Activated T-cell treated with anti-CD3 and anti-CD28 coated beads for 24 hours (primary cell): ENCODE measurements at places on chromosomes 2 and 18.

- no peak for DNase-seq
Measured at GRCh38 chr2:38415023-38415422, 38.0 kb upstream of the ATL2 start.

DNA sequence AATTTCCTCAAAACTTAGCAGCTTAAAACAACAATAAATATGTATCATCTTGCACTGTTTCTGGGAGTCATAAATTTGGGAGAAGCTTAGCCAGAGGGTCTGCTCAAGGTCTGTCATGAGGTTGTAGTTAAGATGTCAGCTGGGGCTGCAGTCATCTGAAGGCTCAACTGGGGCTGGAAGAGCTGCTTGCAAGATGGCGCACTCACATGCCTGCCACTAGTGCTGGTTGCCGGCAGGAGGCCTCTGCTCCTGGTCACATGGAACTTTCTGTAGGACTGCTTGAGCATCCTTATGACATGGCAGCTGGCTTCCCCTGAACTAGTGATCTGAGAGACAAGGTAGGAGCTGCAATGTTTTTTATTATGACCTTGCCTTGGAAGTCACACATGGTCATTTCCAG lies 215.5 kb upstream of the HAAO start:
- no peak for DNase-seq

GRCh38 chr2:39779341-39779851 lies 338 bp upstream of the THUMPD2 start:
- DNase-seq: no peak

- DNase-seq: no peak
Measured at GRCh38 chr2:168033966-168034365, 213.4 kb downstream of the STK39 start.

DNA sequence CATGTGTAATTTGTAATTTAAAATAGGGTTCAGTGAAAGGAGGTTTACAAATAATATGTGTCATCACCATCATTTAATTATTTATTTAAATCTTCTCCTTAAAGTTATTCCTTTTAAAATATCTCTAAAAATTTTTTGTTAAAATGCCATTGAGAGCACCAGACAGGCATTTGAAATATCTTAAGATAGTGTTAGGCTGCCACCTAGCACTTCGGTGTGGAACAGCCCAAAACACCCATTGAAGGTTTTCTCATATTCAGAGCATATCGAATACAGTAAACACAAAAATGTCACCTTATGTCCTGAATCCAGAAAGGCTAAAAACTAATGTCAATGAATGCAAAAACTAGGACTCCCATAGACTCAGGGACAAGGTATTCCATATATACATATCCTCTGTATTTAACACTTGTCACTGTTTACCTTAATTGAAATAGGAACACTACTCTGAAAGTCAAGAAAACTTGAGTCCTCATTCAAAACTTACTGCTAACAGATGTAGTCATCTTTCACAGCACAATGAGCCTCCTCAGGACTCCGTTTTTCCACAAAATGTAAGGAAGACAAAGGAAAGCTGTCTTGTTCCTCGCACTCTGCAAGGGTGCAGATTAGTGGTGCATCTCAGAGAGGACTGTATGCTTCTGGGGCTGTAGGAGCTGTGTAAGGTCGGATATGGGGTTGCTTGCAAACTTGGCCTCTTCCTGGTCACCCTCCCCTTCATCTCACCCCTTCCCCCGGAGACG lies 329.5 kb downstream of the PAX3 start:
- no peak for DNase-seq

- DNase-seq: no peak
Measured at GRCh38 chr2:58891828-58892377, 650.8 kb upstream of the FANCL start.

DNA sequence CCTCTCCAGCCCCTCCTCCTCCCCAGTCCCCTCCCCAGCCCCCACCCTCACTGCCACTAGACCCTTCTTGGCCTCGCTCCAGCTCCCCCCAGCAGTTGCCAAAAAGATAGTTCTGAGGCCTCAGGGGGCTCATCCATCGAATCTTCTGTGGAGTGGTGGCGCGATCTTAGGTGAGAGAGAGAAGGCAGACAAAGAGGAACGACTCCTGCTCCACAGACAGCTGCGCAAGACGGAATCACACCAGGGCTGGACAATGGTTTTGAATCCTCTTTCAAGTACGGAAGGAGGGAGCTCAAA lies 68.1 kb downstream of the LAMA3 start:
- no peak for DNase-seq

DNA sequence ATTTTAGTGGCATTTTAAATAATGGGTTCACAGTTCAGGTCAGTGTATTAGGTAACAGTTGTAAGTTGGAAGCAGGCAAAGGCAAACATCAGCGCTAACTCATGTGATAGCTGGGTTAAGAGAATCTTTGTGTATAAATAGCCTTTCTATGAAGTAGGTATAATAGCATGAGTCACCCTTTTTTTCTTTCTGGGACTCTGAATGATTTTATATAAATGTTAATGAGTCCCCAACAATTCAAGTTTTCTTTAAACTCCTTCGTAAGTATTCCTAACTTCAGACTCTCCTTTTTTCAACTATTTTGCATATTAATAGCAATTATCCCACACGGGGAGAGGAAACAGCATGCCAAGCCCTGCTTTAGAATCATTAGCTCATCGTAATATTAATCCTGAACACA lies 384.3 kb downstream of the PIK3C3 start:
- DNase-seq: no peak

GRCh38 chr18:78792736-78793135 lies 186.9 kb upstream of the SALL3 start:
- no peak for DNase-seq

- no peak for DNase-seq
Measured at GRCh38 chr2:138247302-138247701, 254.3 kb upstream of the SPOPL start.

DNA sequence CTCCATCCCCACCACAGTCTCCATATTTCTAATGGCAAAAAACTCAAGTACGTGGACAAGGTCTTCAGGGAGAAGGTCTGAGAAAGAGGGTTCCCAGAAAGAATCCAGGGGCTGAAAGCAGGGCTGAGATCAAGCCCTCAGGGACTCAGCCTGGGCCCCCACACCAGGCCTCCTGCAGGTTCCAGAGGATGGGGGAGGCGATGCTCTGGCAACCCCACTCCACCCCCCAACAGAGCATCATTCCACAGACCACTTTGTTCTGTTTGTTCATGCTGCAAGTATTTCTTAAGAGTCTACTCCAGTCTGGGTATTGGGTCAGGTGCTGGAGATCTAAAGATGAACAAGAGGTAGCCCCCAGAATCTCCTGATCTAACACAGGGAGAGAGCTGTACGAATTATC lies 32.2 kb downstream of the ZBTB7C start:
- DNase-seq: no peak
